ENCODE measurements at places on chromosomes 1 and 21.

DNA sequence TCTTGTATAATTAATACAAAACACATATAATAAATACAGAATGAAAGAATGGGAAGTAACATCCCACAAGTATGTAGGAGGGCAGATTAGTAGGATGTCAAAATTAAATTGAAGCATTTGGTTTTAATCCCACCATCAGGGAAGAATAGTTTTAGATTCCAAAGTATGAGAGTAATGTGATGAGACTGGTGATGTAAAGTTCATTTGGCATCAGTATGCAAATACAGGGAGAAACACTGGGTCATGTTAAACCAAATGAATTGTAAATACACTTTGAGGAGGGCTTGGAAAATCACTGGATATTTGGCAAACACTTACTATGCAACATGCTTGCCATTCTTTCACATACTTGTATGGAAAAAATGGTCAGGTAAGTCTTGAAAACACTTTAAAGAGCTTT, 358.8 kb downstream of the DPYD start:
- no peak for DNase-seq

DNA sequence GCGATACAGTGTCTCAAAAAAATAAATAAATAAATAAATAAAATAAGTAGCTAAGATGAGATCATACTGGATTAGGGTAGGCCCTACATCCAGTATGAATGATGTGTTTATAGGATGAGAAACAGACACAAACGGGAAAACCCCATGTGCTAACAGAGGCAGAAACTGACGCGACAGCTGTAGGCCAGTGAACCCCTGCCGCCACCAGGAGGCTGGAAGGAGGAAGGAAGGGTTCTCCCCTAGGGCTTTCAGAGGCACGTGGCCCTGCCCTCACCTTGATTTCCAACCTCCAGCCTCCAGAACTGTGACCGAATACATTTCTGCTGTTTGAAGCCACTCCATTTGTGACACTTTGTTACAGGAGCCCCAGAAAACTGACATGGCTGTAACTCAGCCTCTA, 38.5 kb downstream of the CHD5 start:
- no peak for DNase-seq

- no peak for DNase-seq
These were observed 590 bp downstream of the FOXJ3 start for GRCh38 chr1:42334240-42335049.

GRCh38 chr1:248847181-248847955, 9.3 kb downstream of the ZNF672 start:
- DNase-seq, result no peak

DNA sequence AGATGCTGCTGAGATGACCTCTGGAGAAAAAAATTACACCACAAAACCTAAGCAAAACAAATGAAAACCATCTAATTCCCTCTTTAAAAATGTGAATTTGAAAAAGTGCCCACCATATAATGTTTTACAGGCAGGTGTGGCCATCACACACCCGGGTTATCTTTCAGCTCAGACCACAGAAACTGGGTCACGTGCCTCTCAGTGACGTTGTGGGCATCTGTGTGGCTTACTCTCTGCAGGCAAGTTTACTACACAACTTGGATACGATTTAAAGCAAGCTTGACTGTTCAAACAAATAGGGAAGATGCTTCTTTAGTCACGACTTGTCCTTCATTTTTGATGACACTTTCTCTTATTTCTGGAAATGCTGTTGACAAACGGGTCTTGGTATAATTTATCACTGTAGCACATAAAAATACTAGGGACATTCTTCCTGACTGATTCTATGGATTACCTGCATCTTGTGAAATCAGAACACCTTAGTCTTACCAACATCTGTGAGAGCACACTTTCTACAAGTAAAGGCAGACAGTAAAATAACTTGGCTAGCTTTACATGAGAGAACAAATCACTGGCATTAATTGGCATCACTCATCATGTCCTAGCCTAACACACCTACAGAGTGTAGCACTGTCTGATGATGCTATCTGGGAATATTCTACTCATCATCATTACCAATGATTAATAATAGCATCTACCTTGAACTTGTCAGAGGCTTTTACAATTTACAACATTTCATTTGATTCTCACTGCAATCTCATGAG, 89.3 kb upstream of the EDEM3 start:
- DNase-seq, result peak; percentile 68

- peak; percentile 78 for DNase-seq
These were observed 1.2 kb upstream of the PTTG1IP start for GRCh38 chr21:44874497-44875315.
